ENCODE measurements at places on chromosomes 4 and X.
A peak's percentile ranks its signal among the peaks of the same experiment; 100 is the strongest.

GRCh38 chrX:119870626-119871131 lies 854 bp downstream of the RNF113A start:
- no peak for DNase-seq
- no peaks in the 10 kb centered on the region for H3K27me3 ChIP-seq
- H3K27ac ChIP-seq = peak overlapping the region; percentile 82
- no peaks in the 10 kb centered on the region for H3K4me1 ChIP-seq

DNA sequence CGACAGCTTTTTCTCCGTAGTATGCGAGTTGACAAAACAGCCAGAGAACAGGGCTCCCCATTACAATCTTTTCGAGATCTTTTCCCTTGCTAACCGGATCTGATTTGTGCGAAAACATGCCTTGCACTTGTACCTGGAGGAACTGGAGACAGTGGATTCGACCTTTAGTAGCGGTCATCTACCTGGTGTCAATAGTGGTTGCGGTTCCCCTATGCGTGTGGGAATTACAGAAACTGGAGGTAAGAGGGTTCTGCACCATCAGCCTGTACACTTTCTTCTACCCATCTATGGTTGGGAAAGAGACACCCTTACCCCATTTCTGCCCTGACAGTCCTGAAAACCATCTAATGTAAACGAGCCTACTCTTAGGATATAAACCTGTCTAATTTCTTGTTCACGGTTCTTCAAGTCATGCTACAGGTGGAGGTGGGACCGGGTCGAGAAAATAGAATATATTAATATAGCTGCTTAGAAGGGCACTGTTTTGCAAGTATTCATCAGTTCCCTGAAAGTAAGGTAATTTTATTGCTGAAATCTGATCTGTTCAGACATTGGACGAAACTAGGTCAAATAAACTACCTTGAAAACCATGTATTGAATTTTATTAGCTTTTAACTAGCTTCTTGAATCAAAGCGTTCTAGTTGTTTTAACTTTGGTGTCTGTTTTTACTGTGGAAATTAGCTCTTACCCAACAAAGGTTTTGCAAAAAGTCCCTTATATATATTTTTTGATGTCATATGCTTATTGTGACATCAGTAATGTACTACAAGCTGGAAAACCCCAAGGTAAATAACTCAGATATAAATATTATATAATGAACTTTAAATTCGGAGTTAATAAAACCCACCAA lies 869 bp downstream of the TMEM184C start:
- H3K36me3 ChIP-seq = peaks cover 26% of the 10 kb centered on the region
- H3K27ac ChIP-seq = peak overlapping the region; percentile 42
- DNase-seq = no peak
- H3K4me1 ChIP-seq = peaks cover 7% of the 10 kb centered on the region
- peak overlapping the region; percentile 61 for H3K4me3 ChIP-seq

DNA sequence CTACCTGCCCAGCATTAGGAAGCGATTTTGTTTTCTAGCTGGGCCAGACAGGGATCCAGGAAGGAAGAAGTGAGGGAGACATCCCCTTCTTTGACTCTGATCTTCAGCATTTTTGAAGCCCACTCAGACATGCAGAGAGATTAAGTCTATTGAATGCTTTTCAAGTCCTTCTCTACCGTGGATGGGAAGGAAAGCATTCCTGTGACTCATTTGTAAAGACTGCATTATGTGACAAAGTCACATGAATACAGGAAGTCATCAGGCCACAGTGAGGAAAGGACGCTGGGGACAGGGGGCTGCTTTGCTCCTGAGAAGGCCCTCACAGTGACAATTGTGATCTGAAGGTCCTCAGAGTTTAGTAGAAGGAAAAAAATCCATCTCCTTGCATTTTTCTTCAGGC lies 67.4 kb upstream of the GBA3 start:
- DNase-seq = no peak
- no peaks in the 10 kb centered on the region for H3K4me1 ChIP-seq
- no peak overlapping the region for H3K27ac ChIP-seq
- no peak overlapping the region for H3K4me3 ChIP-seq
- no peaks in the 10 kb centered on the region for H3K36me3 ChIP-seq

DNA sequence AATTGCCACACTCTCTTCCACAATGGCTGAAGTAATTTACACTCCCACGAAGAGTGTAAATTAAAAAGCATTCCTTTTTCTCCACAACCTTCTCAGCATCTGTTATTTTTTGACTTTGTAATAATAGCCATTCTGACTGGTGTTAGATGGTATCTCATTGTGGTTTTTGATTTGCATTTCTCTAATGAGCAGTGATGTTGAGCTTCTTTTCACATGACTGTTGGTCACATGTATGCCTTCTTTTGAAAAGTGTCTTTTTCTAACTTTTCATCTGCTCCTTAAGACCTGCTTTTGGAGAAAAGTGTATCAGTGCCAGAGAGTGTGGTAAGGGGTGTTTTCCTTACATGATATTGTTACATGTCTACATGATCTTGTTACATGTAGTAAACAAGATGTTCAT lies 25.7 kb downstream of the GUCY1A1 start:
- H3K4me1 ChIP-seq = no peaks in the 10 kb centered on the region
- H3K36me3 ChIP-seq = no peaks in the 10 kb centered on the region
- DNase-seq = no peak
- H3K4me3 ChIP-seq = no peak overlapping the region
- H3K27me3 ChIP-seq = no peaks in the 10 kb centered on the region
- H3K27ac ChIP-seq = no peak overlapping the region

GRCh38 chr4:120071192-120071795 lies 4.6 kb upstream of the MAD2L1 start:
- H3K4me1 ChIP-seq = peaks cover 21% of the 10 kb centered on the region
- H3K27ac ChIP-seq = no peak overlapping the region
- no peaks in the 10 kb centered on the region for H3K27me3 ChIP-seq
- H3K4me3 ChIP-seq = no peak overlapping the region

DNA sequence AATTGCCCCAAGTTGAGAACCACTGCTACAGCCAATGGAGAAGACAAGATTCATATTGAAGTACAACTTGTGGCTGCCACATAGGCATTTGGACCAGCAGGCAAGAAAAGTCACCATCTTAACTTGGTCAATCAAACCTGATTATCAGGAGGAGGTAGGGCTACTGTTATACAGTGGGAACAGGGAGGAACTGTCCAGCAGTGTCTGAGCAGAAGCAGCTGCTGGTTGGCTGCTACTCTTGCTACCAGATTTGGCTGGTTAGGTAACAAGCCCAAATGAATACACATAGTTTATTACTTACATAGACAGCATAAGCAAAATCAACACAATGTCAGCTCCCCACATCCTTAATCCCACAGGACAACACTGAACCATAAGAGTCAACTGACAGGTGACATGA lies 39.4 kb downstream of the ATP1B4 start:
- H3K27me3 ChIP-seq = no peaks in the 10 kb centered on the region
- DNase-seq = no peak
- no peak overlapping the region for H3K27ac ChIP-seq
